ENCODE measurements at places on chromosomes 11 and 22. TPM values are rescaled to one million over a fixed set of nuclear protein-coding genes. Genes with fewer than 3 reads are reported as not detected.
A peak's percentile ranks its signal among the peaks of the same experiment; 100 is the strongest.

EFCAB6 gene
- not detected for polyA plus RNA-seq

- no peaks in the 10 kb centered on the region for H3K36me3 ChIP-seq
- no peak for DNase-seq
- H3K27ac ChIP-seq, result no peak overlapping the region
- H3K4me1 ChIP-seq, result no peaks in the 10 kb centered on the region
- H3K27me3 ChIP-seq, result no peaks in the 10 kb centered on the region
Observed at GRCh38 chr11:85886089-85887056, 31.2 kb downstream of the CCDC83 start.

DNA sequence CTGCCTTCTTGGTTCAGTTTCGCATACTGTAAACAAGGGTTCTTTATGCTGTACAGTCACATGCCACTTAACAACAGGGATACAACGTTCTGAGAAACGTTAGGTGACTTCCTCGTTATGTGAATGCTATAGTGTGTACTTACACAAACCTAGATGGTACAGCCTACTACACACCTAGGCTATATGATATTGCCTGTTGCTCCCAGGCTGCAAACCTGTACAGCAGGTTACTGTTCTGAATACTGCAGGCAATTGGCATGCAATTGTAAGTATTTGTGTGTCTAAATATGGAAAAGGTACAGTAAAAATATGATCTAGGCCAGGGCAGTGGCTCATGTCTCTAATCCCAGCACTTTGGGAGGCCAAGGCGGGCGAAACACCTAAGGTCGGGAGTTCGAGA, 85.7 kb upstream of the PRDM11 start:
- no peaks in the 10 kb centered on the region for H3K36me3 ChIP-seq
- no peak overlapping the region for H3K27ac ChIP-seq
- no peak overlapping the region for H3K4me3 ChIP-seq

- no peaks in the 10 kb centered on the region for H3K36me3 ChIP-seq
- no peaks in the 10 kb centered on the region for H3K27me3 ChIP-seq
- no peak overlapping the region for H3K27ac ChIP-seq
Observed at GRCh38 chr11:134669796-134670195, 257.8 kb upstream of the B3GAT1 start.

DNA sequence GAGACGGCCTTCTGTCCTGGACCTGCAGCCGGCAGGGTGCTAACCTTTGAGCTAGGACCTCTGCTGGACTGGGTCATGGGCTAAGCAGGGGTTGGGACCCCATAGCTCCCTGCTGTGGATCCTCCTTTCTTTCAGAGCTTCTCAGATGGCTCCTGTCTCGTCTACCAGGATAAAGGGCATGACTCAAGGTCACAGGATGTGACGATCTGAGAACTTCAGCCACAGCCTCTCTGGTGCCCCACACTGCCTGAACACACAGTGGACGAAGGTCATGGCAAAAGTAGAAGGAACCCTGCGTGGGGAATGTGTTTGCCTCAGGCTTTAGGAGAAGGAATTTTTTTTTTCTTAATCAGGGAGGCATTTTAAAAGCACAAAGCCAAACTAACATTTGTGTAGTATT, 196.7 kb downstream of the TRIM29 start:
- no peaks in the 10 kb centered on the region for H3K36me3 ChIP-seq
- DNase-seq, result no peak
- no peaks in the 10 kb centered on the region for H3K4me1 ChIP-seq
- no peak overlapping the region for H3K27ac ChIP-seq
- no peak overlapping the region for H3K4me3 ChIP-seq

- H3K4me1 ChIP-seq, result no peaks in the 10 kb centered on the region
- H3K36me3 ChIP-seq, result peaks cover 67% of the 10 kb centered on the region
- no peaks in the 10 kb centered on the region for H3K27me3 ChIP-seq
- DNase-seq, result no peak
- H3K4me3 ChIP-seq, result no peak overlapping the region
Observed at GRCh38 chr11:43377389-43377788, 18.7 kb downstream of the TTC17 start.

DNA sequence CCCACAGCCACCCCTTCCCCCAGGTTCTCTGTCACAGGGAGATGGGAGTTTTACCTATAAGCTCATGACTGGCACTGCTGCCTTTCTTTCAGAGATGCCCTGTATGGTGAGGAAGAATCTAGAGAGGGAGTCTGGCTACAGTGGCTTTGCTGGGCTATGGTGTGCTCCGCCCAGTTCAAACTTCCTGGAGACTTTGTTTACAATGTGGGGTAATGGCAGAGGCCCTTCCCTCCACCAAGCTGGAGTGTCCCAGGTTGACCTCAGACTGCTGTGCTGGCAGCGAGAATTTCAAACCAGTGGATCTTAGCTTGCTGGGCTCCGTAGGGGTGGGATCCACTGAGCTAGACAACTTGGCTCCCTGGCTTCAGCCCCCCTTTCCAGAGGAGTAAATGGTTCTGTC, 143.5 kb downstream of the MSANTD4 start:
- no peaks in the 10 kb centered on the region for H3K27me3 ChIP-seq
- no peak for DNase-seq
- no peak overlapping the region for H3K4me3 ChIP-seq
- H3K36me3 ChIP-seq, result no peaks in the 10 kb centered on the region

DNA sequence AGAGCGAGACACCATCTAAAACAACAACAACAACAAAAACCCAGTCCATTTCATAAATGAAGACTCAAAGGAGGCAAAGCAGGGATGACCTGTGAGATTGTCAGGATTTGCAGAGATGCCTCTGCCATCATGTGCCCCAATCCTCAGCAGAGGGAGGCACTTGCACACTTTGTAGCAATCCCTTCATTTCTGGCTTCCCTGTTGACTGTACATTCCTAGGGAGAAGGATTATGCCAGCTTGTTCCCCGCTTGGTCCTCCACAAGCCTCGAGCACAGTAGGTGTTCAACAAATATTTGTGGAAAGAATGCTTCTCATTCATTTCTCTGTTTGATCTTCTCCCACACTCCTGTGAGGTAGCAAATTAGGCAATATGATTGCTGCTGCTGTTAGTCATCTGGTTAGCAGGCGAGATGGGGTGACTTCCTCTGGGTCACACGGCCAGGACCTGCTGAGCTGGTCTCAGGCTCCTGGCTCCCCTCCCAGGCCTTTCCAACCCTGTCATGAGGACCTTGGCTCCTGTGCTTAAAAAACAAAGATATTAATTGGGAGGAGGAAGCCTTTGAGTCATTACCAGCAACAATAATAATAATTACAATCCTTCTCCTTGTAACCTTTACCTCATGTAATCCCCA, 34.1 kb downstream of the LIF start:
- H3K27me3 ChIP-seq, result no peaks in the 10 kb centered on the region
- H3K4me1 ChIP-seq, result peaks cover 39% of the 10 kb centered on the region
- peak overlapping the region; percentile 41 for H3K4me3 ChIP-seq

Data from CD14-positive monocyte (primary cell).